ENCODE measurements at places on chromosomes 6 and 20.

- DNase-seq = no peak
Observed at GRCh38 chr20:37915800-37916570, 13.1 kb downstream of the VSTM2L start.

DNA sequence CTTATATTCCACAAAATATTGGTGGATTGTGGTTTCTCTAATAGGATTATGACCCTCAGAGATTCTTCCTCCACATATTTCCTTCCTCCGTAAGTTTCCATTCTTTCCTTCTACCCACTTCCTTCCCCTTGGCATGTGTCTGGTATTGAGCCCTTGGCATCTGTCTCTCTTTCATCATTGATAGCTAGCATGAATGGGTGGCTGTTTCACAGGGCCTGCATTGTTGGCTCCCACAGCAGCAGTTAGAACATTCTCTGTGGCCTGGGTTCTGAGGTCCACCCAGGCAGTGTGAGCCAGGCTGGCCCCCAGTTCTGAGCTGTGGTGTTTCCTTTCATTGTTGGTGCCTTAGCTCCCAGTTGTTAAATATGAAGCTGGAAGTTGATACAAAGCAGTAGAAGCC, 125.3 kb downstream of the ANKS1A start:
- no peak for DNase-seq

- no peak for DNase-seq
Observed at GRCh38 chr20:48724382-48724781, 103.4 kb downstream of the PREX1 start.

GRCh38 chr6:47669684-47670513, 28.5 kb upstream of the ADGRF4 start:
- DNase-seq = no peak

DNA sequence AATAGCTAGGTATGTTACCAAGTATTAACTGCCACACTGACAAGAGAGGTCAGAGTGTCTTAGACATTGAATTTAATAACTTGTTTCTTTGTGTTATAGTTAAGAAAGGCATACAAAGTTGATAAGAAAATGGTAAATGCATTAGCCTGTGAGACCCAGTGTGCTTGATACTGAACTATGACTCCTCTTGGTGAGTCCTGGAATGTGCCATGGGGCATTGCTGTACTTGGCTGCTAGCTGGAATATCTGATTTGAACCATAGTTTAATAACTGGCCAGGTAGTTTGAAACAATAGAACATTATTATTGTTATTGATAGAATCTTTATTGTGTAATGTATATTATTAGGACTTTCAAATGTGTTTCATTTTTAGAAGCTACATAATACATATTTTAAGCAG, 70.0 kb downstream of the ZFAND3 start:
- DNase-seq = no peak

DNA sequence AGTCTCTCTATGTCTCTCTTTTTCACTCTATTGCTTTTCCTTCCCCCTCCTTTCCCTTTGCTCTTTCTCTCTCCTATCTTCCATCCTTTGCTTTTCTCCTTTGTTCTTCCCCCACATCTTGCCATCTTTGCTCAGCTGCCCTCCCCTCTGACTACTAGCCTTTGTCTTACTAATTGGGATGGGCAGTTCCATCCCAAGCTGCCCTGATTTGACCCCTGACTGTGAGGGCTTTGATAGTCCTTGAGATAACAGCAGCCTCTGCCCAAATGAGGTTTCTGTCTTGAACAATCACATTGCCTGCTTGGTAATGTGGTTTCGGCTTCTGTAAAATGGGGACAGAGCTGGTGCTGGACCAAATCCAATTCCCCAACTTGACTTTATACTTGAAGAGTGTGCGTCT, 327.7 kb downstream of the DHX35 start:
- DNase-seq = no peak

GRCh38 chr6:81727876-81728517, 24.5 kb downstream of the TENT5A start:
- DNase-seq = no peak

GRCh38 chr6:24545183-24545582, 50.4 kb downstream of the ALDH5A1 start:
- DNase-seq = no peak

DNA sequence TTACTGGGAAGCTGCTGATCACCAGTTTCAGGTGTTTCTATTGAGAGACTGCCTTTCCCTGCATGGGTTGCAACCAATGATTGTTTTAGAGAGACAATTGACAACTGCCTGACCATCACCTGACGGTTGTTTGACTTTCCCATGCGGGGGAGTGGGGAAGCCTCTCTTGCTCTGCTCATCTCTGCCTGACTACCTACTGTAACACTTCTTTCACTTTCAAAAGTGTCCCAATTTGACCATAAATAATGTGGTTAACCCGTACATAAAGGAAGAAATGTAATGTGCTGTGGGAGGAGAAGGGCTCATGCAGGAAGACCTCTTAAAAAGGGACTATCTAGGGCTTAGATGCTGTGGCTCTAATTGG, 122.1 kb upstream of the PHACTR1 start:
- DNase-seq = no peak

DNA sequence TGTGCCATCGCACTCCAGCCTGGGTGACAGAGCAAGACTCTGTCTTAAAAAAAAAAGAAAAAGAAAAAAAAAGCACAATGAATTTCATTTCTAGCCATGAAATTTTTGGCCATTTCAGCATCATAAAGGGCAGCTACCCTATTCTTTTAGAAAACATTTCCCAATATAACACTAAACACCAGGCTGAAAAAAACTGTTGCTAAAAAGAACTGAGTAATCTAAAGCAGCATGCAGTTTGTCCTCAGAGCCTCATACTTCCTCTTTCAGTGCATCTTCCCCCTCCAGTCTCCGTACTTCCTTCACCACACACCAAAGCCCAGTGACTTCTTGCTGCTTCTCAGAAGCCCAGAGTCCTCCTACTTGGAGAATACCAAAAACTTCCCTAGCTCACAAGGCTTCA, 5.6 kb upstream of the IFNGR1 start:
- no peak for DNase-seq

DNA sequence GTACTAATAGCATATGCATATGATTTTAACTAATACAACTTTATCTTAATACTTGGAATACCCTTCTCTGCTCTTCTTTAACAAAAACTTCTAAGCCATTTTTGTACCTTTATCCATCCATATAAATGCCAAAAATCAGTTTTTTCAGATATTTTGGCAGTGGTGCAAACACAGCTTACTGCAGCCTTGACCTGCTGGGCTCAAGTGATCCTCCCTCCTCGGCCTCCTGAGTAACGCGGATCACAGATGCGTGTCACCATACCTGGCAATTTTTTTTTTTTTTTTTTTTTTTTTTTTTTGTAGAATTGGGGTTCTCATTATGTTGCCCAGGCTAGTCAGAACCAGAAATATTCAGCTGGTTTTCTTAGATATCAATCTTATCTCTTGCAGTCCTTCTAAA, 54.1 kb upstream of the SMIM29 start:
- DNase-seq = no peak

GRCh38 chr6:109053336-109053735, 41.3 kb downstream of the SESN1 start:
- no peak for DNase-seq

DNA sequence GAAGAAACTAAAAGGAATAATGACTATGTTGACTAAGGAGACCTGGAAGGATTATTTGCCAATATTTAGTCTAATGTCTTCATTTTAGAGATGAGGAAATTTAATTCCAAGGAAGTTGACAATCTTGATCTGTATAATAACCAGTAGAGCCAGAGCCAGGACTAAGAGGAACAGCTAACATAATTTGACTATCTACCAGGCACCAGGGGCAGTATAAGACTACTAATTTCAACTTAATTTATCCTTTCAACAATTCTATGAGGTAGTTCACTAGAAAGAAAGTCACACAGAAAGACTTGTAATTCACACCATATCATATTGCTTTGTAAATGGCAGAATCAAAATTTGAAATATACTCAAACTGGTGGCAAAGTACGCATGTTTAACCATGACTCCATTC, 273.0 kb upstream of the STXBP5 start:
- DNase-seq = no peak

DNA sequence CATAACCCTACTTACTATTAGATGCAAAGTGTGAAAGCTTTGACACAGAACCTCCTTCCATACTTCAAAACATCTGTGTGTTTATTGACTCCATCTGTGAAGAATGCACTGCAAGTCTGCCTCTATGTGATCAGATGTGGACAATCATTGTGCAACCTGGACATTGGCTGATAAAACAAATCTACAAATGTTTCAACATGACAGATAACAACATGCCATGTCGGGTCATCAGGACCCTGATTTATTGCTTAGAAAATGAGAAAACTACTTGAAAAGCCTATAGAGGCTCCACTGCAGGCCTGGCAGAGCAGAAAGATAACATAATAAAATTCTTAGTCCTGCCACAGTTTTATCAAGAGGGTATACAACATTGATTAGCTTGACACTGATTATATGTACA, 1286.4 kb downstream of the GRIK2 start:
- DNase-seq = no peak

- no peak for DNase-seq
Observed at GRCh38 chr6:39087197-39087596, 27.8 kb downstream of the SAYSD1 start.

DNA sequence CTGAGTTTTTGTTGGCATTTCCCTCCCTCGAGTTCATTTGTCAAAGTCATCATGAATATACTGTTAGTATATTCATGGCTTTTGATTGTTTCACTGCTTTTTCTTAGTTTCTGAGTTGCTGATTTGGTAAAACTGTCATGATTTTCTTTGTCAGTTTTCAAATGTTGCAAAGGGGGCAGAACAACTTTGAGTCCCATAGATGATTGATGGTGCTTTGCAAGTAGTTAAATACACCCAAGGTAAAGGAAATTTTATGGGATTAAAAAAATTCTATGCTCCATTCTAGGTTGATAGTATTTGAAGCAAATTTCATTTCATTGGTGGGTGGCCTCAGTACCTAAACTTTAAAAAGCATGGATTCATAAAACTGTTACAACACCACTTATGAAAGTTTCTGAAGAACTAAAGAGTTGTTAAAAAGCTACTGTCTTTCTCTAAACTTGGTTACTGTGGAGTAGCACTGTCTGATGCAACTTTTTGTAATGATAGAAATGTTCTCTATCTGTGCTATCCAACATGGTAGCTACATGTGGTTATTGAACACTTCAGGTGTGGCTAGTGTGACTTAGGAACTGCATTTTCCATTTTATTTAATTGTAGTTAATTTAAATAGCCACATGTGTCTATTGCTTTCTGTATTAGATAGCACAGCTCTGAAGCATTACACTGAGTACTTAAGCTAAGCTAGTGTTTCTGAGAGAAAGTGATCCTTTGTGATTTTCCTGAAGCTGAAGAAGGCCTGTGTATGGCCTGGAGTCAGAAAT, 153.6 kb downstream of the ZFAND3 start:
- DNase-seq = no peak

GRCh38 chr6:144673807-144674206, 388.7 kb downstream of the UTRN start:
- no peak for DNase-seq

All from NCI-H1417 treated with DMSO at 0.1 percent for 48 hours (cell line).